ENCODE measurements at places on chromosomes 3 and 15. TPM values are rescaled to one million over a fixed set of nuclear protein-coding genes. Genes with fewer than 3 reads are reported as not detected.

DNA sequence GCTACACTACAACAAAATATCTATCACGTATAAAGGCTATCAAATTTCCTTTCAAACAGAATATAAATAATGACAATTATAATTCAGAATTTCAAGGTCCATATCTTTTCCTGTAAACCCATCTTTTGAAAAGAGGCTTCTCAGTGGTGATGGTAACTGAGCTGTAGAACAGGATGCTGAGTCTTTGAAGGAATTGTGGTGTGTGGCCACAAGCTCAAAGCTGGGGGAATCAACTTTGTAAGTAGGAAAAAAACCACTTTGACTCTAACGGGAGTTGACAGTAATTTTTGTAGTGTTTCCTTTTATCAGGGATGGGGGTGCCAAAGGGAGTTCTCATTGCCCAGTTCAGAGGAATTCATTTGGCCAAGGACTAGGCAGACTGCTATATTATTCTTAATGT lies 13.3 kb upstream of the ZCWPW2 start:
- no peak for DNase-seq

GRCh38 chr15:101307897-101308603 lies 13.0 kb upstream of the SNRPA1 start:
- DNase-seq, result no peak

DNA sequence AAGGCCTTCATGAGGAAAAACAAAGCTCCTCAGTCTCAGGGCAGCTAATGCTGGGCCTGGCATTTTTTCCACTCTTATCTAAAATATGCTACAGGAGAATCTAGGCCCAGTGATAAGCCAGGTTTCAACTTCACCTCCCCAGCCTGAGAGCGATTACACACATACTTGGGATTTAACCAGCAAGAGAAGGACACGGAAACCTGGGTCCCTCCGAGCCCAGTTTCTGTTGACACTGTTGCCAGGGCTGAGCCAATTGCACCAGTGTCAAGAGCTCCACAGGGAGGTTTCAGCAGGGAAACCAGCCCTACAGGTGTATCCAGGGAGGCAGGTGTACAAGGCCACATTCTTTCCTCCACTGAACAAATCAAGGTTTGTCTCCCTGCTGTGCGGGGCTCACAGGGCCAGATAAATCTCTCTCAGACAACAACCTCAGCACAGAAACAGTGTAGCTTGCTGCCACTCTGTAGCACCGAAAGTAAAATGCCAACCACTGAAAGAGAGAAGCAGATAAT lies 85.4 kb downstream of the MAGI1 start:
- no peak for DNase-seq

DNA sequence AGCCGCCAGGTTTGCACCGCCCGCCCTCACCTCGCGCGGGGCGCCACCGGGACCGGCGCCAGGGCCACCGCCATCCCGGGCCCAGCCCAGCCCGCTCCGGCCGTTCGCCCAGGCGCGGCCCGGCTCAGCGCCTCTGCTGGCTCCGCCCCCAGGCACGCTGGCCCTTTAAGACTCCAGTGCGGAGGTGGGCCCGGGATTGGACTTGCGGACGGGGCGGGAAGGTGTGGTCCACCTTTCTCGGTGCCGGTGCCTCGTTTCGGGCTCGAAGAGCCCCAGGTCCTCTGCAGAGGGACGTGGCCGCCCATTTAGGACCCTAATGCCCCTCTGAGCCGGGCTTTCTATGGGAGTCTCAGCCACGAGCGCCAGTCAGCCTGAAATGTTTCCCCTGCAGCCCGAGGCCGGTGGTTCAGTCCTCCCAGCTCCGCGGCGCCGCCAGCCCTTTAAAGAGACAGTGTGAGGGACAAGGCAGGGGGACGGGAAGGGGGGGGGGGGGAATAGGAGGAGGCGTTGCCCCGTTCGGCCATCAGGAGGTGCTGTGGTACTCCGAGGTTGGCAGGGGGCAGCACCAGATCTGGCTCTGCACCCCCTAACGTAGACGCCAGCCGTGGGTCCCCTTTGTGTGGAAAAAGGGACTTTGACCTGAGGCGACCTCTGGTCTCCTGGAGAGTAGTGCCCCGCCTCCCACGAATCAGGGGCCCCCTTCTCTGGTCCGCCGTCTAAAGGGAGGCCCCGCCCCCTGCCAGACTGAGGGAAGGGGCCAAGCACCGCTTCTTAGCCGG lies 1.0 kb downstream of the HYAL2 start:
- peak; percentile 90 for DNase-seq

ENTPD3 gene
- 0.71 TPM for polyA plus RNA-seq

DNA sequence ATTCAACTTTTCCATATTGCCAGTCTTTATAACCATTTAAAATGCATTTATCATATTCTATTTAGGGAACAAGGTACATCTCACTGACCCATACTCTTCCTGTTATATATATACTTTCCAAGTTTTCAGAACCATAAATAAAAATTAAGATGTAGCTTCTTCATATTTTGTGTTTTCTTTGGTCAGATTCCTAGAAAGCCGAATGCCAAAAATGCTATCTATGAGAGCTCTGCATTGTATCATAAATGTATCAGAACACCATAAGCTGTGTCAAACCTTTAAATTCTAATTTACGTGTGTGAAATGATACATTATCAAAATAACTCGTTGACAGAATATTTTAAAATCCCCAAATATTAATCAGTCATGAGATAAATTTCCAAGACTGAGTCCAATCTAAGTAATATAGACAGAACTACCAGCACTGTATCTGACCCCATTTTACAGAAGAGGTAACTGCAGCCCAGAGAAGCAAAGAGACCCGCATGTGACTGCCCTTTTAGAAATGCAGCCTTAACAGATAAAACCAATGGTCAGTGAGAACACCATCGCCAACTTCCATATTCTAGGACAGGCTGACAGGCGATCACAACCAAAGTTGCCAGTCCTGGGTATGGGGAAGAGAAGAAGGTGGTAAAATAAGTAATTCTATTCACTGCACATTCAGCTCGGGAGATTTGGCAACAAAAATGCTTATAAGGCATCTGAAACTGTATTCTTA lies 16.2 kb upstream of the RPS17 start:
- no peak for DNase-seq

ZNF619 gene
- 3.6 TPM for polyA plus RNA-seq

SGO1 gene
- polyA plus RNA-seq, result 4.1 TPM

DNA sequence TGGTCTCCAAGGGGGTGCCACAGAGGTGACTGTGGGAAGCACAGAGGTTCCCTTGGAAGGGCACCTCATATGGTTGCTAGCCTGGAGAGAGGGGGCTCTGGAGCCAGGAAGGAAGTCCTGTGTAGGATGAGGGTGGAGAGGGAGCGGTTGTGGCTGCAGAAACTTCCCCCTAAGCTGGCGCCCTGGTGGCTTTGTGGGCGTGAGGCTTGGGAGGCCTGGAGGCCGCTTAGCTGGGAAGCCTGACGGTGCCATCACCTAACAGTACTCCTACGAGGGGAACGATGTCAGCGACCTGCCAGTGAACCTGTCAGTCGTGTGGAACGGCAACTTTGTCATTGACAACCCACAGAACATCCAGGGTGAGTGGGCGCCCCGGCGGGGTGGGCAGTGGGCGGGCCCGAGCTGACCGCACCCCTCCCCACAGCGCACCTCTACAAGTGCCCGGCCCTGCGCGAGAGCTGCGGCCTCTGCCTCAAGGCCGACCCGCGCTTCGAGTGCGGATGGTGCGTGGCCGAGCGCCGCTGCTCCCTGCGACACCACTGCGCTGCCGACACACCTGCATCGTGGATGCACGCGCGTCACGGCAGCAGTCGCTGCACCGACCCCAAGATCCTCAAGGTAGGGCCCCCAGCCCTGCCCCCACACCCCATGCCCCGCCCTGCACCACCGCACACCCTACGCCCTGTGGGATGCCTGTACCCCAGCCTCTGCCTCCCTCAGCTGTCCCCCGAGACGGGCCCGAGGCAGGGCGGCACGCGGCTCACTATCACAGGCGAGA lies 31.0 kb downstream of the PLXNA1 start:
- DNase-seq, result no peak

DNA sequence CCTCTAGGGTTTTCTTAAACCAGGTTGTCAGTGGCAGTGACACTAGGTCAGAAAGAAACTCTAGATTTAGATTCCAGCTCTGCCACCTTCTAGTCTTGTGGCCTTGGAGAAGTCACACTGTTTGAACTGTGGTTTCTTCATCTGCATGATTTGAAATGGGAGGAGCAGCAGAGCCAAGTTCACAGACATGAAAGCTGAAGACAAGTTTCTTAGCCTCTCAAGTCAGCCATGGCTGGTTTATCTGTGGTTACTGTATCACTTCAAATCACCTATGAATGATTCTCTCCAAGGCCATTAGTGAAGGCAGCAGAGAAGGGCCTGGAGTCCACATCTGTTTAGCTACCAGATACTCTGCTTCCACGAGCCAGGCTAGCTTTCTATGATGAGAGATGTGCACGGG lies 15.6 kb downstream of the CLEC3B start:
- DNase-seq, result no peak

SENP2 gene
- 35.3 TPM for polyA plus RNA-seq

CXCR6 gene
- polyA plus RNA-seq, result 0.45 TPM

EPHB3 gene
- polyA plus RNA-seq, result 42.4 TPM

C3orf85 gene
- polyA plus RNA-seq, result not detected

GRCh38 chr3:119018690-119019463 lies 15.8 kb downstream of the IGSF11 start:
- no peak for DNase-seq

HEMK1 gene
- polyA plus RNA-seq, result 21.7 TPM

DNA sequence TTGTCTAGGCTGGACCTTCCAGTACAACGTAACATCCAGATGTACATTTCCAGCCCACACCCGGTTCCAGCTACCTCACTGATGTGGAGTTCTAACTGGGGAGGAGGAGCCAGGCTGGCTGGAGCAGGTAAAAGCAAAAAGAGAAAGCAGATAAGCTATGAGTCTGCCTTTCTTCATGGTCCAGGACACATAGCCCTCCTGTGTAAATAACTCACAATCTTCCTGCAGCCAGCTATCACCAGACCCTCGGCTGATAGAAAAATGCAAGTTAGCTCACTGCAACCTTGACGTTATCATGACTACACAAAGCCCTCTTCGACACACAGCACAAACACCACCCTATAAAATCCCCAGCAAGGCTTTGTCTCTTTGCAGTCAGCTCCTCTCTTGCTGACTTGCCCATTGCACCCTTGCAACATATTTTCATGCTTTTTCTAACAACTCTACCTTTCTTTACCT lies 20.5 kb upstream of the ELP6 start:
- no peak for DNase-seq

- DNase-seq, result no peak
Measured at GRCh38 chr3:71087143-71088018, 496.1 kb downstream of the FOXP1 start.

CGNL1 gene
- 5.4 TPM for polyA plus RNA-seq
